ENCODE measurements at places on chromosomes 3 and 15.

DNA sequence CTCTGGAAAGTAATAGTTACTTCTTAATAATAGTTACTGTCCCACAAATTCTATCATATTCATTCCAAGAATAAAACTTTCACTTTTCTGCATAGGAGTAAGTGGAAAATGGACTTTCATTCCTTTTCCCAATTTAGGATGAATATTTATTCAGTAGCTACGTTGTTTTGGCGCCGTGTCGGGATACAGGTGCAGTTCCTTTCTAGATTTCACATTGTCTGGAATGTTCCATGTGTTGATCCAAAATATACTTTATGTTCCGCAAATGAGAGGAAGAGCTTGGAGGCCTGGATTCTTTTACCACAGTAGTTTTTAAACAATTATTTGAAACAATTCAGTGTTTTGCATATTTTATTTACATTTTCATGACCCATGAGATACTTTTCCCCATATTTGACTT, 22.8 kb upstream of the PPARG start:
- DNase-seq, result no peak

- peak; percentile 13 for DNase-seq
These were observed 644 bp downstream of the ZNF609 start for GRCh38 chr15:64460724-64461720.

GRCh38 chr3:36373084-36373483, 7.2 kb upstream of the STAC start:
- no peak for DNase-seq

DNA sequence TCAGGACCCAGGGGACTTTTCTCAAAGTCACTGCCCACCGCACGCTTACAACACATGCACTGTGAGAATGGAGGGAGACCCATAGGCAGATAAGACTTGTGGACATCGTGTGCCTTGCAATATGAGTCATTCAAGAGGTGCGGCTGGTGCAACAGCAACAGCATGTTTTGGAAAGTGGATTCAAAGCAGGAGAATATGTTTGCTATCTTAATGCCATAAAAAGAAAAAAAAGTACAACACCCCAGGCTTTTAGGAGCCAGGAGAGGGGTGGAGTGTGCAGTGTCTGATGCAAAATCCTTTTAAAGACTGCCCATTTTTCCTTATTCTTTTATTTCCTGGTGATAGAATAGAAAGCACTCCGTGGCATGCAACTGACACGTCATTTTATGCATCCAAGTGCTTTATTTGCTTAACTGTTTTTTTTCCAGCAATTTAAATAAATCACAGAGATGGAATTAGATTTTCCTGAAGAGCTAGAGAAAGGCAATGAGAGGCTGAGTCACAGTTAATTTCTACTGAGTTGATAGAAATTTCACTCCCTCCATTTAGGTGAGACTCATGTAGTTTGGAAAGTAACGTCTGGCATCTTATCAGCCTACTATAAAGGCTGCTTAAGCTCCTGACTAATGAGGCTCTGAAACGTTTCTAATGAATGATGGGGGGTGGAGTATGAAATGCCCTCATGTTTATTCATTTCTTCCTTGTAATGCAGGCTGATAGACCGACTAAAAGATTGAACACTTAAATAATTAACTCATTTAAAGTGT, 96.4 kb downstream of the NSUN3 start:
- DNase-seq, result no peak

GRCh38 chr3:126925411-126926171, 57.3 kb upstream of the PLXNA1 start:
- peak; percentile 63 for DNase-seq

GRCh38 chr15:26443321-26443720, 329.5 kb downstream of the GABRB3 start:
- no peak for DNase-seq

DNA sequence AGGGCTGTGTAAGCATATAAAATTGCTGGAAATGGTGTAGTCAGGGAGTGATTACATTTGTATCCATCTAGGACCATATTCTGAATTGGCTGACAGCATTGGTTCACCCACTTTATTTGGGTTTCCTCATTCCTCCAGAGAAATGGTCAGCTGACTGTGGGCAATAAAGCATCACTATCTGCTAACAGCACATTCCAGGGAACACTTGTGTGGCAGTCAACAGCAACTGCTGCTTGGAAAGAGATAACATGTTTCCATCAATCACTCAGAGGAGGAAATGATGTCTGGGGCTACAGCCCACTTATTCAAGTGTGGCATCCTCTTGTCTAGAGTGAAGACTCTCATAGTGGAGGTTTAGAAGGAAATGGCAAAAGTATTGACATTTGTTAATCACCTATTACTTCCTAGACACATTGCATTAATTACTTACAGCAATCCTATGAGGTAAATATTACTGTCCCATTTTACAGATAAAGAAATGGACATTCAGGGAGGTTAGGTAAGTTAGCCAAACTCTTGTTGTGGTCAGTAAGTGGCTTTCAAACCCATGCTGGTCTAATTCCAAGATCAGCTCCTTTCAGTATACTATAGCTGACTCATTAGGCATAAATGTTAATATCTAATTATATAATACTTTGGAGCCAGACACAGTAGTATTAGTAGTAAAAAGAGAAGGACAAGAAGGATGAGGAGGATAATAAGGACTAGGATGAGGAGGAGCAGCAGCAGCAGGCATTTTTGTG, 247.8 kb downstream of the ALCAM start:
- DNase-seq, result no peak

- DNase-seq, result no peak
These were observed 141.7 kb downstream of the OSBPL10 start for GRCh38 chr3:31839144-31839917.

DNA sequence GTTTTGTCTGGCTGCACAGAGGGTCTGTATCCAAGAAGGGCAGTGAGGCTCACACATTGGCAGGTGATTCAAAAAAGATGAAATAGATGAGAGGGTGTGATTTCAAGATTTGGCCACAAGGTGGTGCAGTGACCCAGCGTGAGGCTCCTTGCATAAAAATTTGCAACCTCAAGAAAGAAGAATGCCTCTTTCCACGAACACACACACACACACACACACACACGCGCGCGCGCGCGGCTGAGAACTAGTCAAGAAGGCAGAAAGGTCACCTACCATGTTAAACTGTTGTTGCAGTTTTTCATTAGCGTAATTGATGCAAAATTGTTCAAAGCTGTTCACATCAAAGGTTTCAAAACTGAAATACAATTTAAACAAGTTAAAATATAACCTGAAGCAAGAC, 39.2 kb downstream of the MYO5C start:
- peak; percentile 50 for DNase-seq

- DNase-seq, result peak; percentile 70
These were observed 112.4 kb upstream of the BHLHE40 start for GRCh38 chr3:4866866-4867265.

DNA sequence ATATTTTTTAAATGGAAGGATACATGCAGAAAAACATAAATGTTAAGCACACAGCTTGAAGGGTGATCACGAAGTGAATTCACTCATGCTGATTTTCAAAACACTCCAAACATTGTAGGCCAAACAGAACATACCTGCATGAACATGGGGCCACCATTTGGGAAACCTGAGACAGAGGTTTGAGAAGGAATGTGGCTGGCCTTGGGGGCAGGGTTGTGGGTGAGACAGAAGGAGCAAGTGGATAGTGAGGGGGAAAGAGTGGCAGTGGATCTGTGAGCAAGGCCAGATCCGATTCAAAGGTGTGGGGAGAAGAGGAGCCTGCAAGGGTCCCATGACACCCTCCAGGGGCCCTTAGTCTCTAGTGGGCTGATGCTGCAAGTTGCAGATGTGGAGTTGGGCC, 94.9 kb downstream of the HMG20A start:
- no peak for DNase-seq

DNA sequence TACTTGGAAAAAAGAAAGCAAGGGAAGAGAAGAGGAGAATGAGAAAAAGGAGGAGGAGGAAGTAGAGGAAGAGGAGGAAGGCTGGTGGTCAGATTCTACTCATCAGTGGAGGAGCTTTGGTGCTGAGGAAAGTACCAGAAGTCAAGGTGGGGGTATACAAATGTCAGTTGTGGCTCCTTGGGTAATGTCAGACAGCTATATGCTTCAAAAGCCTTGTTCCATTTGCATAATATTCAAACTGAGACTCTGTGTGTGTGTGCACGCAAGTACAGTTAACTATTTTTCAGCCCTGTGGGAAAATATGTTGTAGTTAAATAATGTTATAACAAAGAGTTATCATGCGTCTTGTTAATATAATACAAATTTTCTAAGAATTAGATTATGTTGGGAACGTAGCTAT, 609.7 kb downstream of the PDCD6IP start:
- DNase-seq, result no peak

DNA sequence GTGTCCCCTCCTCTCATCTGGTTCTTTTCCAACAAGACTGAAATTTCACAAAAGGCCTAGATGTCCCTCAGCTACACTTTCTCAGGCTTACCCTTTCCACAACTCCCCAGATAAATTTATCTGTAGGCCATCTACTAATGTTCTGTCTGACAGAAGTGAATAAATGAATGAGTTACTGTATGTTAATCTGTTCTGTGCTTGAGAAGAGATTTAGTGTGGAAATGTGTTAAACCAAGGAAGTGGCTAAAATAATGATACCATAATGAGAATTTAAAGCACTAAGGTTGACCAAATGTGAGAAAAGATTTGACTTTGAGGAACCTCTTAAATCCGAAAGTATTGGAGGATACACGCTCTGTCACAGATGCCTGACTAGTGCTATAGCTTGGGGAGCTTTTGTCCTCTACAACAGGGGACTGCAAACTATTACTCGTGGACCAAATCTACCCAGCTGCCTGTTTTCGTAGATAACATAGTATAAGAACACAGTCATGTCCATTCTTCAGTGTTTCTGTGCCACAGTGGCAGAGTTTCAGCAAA, 74.8 kb upstream of the P2RY1 start:
- no peak for DNase-seq

DNA sequence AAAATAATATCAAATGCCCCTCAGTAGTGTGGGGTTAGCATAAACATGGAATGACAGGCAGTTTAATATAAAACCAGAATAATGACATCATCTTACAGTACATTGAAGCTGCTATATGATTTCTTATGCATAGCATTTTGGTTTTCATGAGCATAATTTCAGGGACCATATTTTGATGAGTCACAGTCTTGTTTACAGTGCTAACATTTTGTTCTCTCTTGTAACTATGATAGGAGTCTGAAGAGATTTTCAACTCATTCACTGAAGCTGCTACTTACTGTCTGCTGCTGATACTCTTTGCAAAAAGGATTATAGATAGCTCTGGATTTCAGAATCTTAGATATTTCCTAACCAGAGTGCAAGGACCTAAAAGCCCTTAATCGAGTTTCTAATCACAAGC, 92.6 kb upstream of the CCDC54 start:
- no peak for DNase-seq

DNA sequence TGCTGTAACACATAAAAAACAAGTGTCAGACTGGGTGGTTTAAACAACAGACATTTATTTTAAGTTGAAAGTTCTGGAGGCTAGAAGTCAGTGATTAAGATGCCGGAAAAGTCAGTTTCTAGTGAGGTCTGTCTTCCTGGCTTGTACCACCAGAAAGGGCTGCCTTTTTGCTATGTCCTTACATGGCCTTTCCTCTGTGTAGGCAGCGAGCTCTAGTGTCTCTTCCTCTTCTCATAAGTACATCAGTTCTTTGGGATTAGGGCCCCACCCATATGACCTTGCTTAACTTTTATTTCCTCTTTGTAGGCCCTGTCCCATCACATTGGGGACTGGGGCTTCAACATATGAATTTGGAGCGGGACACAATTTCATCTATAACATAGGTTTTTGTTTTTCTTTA, 128.0 kb downstream of the BBX start:
- no peak for DNase-seq

DNA sequence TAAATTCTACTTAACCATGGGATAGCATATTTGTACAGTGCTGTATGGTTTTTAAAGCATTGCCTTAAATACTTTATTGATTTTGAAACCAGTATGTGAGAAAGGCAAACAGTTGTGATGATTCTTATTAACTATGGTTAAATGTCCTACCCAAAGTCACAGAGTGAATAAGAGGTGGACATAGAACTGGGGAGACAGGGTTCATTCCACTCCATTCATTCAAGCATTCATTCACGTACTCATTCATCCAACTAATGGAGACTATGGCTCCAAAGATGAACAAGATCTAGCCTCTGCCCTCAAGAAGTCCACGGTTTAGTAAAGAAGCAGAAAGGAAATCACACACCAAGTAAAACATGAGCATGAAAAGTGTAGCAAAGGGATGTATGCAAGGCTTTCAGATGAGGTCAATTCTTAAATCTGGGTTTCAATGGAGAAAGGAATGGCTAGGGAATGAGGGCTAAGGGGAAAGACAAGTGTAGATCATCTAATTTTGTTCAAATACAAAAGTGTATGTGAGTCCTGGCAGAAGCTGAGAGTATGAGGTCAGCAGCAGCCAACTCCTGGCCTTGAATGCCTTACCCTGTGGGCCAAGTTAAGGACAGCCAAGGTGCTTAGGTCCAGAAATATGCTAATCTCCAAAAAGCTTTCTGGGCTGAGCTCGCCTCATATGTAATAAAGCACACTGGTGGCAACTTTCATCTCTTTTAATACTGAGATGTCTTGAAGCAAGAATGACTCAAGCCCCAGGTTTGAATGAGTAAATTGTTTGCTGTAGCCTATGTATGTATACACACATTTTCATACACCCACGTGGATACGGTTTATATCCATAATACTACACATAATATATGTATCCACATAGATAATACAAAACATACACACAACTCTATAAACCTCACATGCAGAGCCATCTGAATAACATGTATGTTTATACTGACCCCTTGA, 4.3 kb downstream of the TNIK start:
- no peak for DNase-seq

DNA sequence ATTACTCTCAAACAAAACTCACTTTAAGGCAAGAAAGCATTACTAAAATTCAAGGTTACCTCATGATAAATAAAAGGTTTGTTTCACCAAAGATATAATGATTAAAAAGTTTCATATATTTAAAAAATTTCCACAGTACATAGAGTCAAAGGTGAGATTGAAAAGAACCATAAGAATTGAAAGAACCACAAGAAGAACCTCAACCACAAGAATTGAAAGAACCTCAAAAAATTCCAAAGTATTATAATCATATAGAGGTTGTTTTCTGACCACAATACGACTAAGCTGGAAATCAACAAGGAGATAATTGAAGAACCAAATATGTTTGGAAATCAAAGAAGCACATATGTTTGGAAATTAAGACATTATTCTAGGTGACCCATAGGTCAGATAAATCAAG, 52.7 kb downstream of the SLC25A36 start:
- DNase-seq, result no peak

DNA sequence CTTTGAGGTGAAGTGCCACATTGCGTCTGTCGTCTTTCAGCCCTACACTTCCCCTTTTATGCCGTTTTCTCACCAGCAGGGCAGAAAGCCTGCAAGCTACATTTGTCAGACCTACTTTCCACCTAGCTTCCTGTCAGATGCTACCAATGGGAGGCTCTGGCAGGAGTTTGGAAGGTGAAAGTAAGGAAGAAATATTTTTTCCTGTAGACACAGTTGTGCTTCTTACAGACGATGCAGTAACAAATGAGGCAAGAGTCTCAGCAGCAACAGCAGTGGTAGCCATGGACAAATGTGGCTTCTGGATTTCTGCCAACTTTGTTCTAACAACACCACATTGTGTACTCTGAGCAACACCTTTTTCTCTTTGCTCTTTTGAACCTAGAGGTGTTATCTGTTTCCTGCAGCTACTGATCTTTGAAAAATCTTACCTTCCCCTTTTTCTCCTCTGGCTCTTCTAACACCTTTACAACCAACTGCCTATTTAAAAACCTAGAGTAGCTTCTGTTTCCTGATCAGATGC, 70.6 kb upstream of the STT3B start:
- no peak for DNase-seq

GRCh38 chr3:116994351-116994879, 284.8 kb downstream of the TUSC7 start:
- no peak for DNase-seq

GRCh38 chr3:52983336-52983807, 62.5 kb downstream of the SFMBT1 start:
- no peak for DNase-seq

All from pulmonary artery endothelial cell (primary cell).